DMS79 (cell line): ENCODE measurements at places on chromosomes 6 and 20.

DNA sequence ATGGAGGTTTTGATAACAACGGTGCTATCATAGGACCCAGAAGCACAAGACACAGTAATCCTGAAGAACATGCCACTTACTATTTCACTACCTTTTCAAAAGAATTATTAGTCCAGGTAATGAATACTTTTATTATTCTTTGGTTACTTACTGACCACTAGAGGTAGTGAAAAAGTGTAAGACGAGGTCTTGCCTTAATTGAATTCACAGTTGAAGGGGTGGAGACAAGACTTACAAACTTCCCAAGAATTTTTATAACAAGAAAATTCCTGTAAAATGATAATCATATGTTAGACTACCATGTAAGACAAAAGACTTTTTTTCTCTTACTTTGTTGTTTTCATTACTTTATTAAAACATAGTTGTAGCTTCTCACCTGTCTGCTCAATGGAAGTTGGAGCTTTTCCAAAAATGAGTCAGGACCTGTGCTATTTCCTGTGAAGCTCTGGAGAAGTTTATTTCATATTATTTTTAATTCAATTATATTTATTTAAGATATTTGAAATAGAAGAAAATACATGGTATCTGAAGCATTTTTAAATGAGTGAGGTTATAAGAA lies 52.4 kb downstream of the DOP1A start:
- no peak for DNase-seq

- no peak for DNase-seq
These were observed 96.3 kb downstream of the PRDM1 start for GRCh38 chr6:106182455-106182854.

- DNase-seq, result no peak
These were observed 226.7 kb upstream of the PRDM1 start for GRCh38 chr6:105859457-105859856.

GRCh38 chr6:138038142-138038870 lies 68.9 kb downstream of the PERP start:
- DNase-seq, result peak; percentile 81

- DNase-seq, result no peak
These were observed 283.8 kb downstream of the CDC5L start for GRCh38 chr6:44671333-44671732.

GRCh38 chr6:168615837-168616236 lies 174.9 kb downstream of the SMOC2 start:
- DNase-seq, result no peak

DNA sequence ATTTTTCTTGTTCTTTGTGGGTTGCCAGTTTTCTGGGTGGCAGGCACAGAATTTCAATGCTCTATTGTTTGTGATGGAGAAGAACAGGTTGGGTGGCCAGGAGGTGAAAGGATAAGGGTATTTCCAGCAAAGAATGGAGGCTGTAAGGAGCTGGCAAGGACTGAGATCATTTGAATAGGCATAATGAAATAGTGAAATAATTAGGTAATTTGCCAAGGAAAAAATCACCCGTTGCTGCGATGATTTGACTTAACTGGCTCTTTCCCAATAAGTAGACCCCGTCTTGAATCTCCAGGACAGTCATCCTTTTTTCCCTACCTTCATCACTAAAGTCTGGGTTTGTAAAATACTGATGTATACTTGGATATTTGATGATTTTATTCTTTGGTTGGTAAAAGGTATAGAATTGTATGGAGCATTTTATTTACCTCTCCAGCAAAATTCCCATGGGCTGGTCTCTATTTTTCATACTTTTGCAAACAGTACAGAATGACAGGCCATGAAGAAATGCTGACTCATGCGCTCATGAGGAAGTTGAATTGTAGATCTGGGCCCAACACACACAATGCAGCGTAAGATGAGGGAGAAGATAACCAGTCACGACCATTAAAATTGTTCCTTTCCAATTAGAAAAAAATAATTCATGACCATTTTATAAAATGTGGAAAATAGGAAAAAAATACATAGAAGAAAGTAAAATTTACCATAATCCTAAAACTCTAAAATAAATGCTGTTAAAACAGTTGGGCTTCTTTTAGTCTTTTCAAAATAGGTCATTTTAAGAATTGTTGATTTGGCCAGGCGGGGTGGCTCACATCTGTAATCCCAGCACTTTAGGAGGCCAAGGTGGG lies 2.4 kb upstream of the GCNT2 start:
- no peak for DNase-seq

DNA sequence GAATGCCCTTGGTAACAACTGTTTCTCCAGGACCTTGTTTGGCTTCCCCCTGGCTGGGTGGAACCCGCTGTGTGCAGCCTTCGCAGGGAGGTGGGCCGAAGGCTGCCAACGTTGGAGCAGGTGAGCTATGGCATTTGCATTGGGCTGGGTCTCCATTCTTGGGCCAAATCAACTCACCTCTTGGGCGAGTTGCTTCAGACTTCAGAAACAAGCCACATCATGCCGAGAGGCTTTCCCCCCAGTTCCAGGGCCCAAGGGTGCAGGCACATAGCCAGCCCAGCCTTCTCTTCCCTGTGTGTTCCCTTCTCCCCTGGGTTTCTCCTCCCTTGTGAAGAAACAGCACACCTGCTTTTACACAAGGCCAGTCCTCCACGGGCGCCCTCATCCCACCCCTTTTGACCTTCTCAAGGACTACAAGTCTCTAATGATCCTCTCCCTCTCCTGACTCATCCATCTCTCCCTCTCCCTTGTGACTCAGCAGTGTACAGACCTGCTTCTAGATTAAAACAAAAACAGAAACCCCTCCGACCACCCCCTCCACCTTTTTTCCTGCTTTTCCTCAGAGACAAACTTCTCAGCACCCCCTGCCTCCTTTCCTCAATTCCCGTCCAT lies 41.6 kb downstream of the FAM209B start:
- DNase-seq, result no peak

- DNase-seq, result no peak
These were observed 6.1 kb upstream of the NSFL1C start for GRCh38 chr20:1472556-1473245.

GRCh38 chr20:55540486-55540885 lies 464.8 kb downstream of the CBLN4 start:
- no peak for DNase-seq

- DNase-seq, result no peak
These were observed 74.4 kb downstream of the PKHD1 start for GRCh38 chr6:52013035-52013434.

GRCh38 chr6:89692256-89692655 lies 53.7 kb upstream of the LYRM2 start:
- no peak for DNase-seq

DNA sequence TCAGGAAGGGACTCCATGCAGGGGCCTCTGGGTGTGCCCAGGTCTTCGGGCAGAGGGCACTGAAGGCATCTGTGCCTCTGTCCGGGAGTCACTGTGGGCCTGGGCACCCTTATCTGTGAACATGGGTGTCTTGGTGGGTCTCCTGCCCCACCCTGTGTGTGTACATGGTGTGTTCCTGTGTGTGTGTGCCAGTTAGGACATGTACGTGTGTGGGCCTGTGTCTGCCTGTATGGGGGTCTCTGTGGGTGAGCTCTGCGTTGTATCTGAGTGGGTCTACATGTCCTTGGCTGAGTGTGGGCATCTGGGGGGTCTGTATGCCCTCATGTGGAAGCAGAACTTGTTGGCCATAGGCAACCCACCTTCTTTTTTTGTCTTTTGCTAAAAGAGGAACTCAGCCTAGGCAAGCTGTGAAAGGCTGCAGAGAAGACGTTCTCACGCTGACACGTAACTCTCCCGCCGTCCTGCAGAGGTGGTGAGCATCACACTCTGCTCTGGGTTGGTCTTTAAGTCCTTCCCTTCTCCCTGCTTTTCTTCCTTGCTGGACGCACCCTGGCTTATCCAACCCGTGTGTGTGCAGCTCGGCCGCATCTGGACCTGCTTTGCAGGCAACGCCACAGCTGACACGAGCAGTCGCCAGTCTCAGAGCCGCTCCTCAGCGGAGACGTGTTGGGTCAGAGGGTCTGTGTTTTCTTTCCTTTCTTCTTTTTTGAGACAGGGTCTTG lies 532 bp upstream of the NPBWR2 start:
- no peak for DNase-seq
